ENCODE measurements at places on chromosomes 5 and 9.

DNA sequence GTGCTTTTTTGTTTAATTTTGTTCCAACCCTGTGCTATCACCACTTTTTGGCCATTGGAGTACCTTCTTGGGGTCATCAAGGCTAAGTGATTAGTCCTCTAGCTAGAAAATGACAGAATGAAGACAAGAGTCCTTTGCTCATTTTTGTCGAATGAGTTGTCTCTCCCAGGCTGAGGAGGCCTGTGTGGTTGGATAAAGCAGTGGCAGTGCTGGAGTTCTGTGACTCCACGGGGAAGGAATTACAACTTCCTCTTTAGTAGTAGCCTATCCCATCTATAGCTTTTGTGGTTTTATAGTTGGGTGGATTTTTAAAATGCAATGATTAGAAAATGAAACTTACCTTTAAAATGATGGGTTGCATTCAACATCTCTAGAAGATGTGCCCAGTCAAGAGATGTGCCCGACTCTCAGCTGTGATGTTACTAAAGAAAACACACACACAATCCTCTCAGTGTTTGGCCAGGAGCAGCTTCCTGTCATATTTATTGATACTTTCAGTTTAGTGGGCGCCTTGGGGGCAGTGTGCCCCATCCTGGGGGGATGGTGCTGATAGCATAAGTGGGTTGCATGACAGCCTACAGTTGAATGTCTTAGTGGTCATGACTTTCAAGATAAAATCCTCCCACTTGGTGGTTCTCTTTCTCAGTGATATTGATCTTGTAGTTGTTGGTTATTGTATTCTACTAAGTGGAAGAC, 11.9 kb downstream of the OTULINL start:
- no peak for DNase-seq

DNA sequence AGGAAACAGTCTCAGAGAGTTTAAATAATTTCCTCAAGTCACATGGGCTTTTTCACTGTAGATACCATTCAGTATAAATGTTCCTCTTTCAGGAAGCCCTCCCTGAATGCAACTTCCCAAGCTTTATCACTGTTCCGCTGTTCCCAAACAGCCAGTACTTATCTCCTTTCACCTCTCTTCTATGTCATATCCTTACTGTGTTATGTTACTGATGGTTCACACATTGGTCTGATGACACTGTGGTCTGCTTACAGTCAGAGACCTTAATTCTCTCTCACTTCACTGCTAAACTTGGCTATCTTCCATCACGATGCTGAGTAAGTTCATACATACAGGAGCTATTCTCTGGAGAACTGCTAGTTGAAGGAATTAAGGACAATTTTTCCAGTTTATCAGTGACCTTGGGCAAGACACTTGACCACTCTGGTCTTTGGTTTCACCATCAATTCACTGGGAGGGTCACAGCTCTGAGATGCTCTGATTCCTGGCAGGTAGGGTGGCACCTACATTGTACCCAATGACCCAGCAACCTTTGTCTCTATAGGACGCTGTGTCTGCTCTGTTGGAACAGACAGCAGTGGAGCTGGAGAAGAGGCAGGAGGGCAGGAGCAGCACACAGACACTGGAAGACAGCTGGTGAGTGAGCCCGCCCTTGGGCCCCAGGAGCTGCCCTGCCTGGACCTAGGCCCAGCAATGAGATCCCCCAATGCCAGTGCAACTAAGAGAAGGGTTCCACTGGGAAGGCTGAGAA, 42.1 kb upstream of the RARS1 start:
- no peak for DNase-seq

DNA sequence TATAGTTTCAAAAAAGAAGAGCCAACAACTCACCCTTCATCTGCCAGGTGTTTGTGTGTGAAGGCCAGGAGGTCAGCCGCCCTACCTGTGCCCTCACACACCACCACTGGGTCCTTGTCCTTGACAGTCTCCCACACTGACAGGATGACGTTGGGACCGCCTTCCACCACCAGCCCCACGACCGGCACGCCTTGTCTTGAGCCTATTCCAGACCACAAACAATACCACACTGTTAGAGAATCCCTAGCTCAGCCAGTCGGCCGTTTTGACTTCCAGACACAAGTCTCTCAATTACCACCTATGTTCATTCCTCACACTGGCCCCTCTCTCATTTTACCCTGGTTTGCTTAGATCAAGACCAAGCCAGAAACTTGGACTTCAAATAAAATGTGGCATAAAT, 66.1 kb downstream of the TRPM6 start:
- DNase-seq, result no peak

DNA sequence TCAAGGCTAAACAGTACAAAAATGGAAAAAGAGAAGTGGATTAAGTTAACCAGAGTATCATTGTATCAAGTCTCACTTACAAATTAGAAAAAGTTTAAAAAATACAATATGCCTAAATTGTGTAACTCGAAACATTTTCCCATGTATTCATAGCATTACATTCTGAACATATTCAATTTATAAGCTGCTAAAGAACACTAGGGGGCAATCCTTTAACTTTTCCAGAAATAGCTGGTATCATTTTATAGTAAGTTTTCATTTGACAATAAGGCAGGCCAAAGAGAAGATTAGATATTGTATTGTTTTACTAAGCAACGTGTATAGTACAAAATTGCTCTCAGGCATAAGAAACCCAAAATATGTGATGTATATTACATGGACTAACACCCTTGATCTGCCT, 234.6 kb downstream of the ADGRV1 start:
- no peak for DNase-seq

GRCh38 chr9:37200433-37201005, 80.1 kb downstream of the ZCCHC7 start:
- DNase-seq, result no peak

DNA sequence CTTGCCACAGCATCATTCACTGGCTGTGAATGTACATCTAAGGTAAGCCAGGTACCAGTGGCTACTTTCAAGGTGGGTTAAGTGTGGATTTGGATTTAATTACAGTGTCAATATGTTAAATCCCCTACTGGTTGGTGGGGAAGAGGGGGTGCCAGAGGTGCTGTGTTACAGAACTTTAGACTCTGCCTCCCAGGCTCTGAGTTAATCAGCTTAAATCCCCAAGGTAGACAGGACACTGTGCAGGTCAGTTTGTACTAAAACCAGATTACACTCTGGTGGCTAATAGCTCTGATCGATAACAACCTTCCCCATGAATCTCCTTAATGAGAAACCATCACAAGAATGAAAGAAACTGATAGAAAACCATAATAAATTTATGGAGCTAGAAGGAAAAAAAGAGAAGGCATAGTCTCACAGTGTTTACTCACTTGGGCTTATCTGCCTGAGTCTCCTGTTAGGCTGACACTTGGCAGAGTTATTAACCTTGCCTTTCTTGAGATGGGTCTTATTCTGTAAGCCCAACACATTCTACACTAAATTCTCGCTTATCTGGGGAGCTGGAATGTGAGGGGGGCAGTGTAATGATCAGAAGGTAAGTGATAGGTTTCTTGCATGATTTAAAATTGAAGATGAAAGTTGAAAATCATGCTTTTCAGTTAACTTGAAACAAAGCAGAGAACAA, 106.8 kb downstream of the LMNB1 start:
- no peak for DNase-seq

GRCh38 chr9:125919565-125919964, 172.4 kb downstream of the PBX3 start:
- no peak for DNase-seq

DNA sequence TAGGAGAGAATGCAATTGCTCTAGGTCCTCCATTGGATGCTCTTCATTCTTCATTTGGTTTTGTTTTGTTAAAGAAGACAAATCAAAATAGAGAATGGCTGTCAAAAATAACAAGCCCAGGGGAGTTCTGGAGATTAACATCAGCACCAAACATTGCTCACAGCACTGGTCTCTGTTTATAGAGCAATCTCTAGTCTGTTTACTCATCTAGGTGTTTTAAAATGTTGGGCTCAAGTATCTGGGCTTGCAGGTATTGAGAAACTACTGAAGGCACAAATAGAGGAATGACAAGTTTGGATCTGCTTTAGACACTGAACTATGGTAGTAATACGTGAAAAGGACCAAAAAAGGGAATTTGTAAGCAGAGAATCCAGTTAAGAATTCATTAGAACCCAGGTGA, 77.0 kb upstream of the TMC1 start:
- no peak for DNase-seq

DNA sequence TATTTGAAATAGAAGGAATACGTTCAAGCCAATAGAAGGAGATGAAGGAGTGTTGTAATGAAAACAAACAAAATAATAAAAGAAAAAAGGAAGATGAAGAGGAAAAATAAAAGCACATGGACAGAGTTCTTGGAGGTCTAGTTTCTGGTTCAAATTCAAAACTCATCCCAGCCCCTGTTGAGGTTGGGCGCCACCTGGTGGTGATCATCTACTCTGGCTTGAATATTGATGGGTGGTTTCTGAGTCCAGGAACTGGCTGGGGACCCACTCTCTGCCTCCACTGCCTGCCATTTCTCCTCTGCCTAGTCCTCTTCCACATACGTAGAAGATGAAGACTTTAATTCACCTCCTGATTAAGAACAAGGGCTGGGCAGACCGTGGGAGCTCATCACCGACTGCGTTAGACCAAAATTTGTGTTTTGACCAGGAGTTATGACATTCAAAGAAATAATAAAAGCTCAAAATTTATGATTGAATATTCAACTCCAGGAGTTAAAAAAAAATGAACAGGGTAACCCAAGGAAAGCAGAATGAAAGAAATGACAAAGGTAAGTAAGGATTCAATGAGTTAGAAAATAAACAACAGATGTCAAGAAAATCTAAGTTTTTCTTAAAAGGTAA, 99.0 kb upstream of the SLC1A3 start:
- peak; percentile 31 for DNase-seq

DNA sequence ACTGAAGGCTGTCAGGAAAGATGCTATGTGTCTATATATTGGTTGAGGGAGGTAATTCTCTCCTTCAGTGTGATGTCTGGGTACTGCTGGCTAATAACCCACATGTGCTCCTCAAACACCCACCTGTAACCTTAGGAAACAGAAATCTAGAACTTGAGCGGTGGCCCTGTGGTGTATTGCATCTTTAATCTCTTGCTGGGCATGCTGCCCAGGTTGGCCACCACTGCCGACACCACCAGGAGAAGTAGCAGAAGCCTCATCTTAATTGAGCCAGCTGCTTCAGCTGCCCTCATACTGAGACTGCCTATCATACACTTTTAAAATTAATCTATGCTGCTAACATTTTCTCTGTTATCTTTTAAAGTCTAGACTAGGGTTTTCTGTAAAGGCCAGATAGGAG, 103.5 kb upstream of the C5orf63 start:
- no peak for DNase-seq

DNA sequence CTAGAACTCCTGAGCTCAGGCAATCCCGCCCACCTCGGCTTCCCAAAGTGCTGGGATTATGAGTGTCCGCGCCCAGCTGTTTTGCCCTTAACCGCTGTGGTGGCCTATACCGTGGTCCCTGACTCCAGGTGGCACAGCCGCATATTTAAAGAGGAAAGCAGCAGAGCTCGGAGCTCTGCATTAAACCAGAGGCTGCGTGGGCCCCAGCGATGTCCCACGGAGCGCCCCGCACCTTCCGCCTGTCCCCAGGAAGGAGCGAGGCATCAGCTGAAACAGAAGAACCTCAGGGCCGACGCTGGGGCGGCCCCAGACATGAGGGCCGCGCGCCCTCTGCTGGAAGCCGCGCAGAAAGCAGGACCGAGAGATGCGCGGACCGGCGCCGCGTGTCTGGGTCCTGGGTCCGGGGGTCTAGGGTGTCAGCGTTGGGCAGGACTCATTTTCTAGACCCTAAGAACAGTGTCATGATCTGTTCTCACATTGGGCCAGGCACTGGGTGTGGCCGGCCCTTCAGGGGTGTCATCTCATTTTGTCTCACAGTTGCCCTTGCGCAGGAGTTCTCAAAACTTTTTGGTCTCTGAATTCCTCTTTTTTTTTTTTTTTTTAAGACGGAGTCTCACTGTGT, 37.7 kb downstream of the LAMC3 start:
- peak; percentile 72 for DNase-seq

DNA sequence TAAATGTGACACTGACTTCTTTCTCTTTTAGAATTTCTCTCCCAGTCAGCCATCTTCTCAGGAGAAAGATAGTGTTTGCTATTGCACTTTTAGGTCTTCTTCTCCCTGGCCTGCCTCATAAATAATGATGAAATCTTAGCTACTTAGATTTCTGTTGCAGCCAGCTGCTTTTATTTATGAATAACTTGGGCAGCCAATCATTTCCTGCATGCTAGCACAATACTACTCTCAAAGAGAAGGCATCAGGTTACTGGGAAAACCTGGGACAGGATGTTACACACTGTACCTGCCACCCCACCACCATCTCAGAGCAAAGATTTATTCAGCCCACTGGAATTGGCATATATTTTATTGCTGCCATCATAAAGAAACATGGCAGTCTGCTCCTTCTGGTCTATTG, 266.6 kb downstream of the PRELID2 start:
- no peak for DNase-seq

DNA sequence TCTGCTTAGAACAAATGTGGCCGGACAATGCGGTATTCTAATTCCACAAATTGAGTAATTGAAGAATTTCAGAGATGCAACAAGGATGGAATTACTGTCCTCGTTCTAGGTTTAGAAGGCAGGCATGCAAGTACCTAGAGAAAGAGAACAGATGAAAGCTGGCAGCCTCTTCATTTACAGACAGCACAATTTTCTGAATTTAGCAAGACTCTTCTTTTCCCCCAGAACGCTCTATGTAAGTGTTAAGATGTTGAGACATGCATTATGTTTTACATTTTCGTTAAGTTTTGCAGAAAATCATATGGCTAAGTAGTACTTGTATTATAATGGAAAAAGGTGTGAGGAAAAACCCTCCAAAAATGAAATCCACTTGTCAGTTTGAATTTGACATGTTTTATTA, 259.5 kb upstream of the ARRDC3 start:
- DNase-seq, result no peak

DNA sequence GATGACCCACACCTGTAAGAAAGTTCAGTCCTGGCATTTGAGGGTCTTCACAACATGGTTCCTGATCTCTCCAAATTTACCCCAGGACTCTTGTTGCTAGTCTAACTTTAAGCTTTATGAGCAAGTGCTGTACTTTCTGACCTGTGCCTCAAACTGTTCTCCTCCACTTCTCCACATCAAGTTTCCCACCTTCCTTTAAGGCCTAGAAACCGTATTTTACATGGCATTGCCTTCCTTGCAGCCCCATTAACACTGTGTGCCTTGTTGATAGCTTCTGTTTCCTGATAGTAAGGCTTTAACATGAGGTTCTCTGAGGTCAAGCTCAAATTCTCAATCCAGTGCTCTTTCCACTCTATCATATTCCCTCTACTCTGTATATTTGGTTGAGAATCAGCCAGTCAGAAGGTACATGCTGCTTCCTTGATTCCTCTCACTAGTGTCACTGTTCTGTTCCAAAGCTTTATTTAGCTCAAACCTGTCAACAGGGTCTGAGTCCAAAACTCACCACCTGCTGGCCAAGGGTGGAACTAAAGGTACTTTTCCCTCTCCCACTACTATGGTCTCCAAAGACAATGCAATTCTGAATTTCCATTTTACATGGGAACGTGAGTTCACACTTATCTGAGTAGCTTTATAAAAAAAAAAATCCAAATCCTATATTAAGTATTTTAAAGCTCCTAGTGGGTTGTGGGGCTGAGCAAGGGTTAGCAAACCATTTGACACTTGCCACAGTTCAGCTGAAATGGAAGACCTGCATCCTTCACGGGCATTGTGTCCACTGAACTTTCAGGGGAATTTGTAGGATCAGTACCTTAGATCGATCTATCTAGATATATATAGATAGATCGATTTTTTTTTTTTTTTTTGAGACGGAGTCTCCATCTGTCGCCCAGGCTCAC, 21.1 kb downstream of the VCP start:
- DNase-seq, result no peak
